Effector memory CD4-positive, alpha-beta T cell (primary cell): ENCODE measurements at places on chromosomes 2 and 18.
A peak's percentile ranks its signal among the peaks of the same experiment; 100 is the strongest.

DNA sequence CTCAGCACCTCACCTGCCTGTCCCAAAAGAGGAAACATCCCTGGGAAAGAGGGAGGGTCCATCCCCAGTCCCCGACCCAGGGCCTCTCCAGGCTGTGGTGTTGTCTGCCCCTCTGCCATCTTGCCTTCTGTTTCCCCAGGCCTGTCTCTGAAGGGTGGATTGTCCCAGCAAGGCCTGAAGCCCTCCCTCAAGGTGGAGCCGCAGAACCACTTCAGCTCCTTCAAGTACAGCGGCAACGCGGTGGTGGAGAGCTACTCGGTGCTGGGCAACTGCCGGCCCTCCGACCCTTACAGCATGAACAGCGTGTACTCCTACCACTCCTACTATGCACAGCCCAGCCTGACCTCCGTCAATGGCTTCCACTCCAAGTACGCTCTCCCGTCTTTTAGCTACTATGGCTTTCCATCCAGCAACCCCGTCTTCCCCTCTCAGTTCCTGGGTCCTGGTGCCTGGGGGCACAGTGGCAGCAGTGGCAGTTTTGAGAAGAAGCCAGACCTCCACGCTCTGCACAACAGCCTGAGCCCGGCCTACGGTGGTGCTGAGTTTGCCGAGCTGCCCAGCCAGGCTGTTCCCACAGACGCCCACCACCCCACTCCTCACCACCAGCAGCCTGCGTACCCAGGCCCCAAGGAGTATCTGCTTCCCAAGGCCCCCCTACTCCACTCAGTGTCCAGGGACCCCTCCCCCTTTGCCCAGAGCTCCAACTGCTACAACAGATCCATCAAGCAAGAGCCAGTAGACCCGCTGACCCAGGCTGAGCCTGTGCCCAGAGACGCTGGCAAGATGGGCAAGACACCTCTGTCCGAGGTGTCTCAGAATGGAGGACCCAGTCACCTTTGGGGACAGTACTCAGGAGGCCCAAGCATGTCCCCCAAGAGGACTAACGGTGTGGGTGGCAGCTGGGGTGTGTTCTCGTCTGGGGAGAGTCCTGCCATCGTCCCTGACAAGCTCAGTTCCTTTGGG, 47.2 kb downstream of the BOLA3 start:
- no peak for DNase-seq

DNA sequence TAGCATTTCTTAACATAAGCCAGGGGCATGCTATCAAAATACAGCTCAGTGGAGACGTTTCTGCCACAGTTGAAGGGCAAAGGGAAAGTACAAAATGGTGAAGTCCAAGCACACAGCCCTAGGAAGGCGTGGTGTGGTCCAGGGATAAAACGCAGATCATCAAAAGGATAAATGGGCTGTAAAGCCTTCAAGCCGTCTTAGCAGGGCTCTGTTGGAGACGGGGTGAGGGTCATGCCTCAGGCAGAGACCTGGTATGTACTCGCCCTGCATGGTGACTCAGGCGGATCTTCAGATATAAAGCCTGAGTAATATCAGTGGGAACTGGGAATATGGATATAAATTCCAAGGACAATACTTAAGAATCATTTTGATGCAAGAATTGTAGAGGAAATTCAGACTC, 61.2 kb downstream of the NGEF start:
- no peak for DNase-seq

GRCh38 chr2:170929686-170930050, 615 bp downstream of the GORASP2 start:
- DNase-seq, result peak; percentile 3

GRCh38 chr2:112665113-112665780, 19.5 kb downstream of the SLC20A1 start:
- DNase-seq, result no peak
